Lower leg skin (tissue), 4 donors: ENCODE measurements at places on chromosomes 3 and 15. TPM values are rescaled to one million over a fixed set of nuclear protein-coding genes. Genes with fewer than 3 reads are reported as not detected.

GRCh38 chr15:78142332-78142731, 6.8 kb upstream of the IDH3A start:
- DNase-seq, result no peak

The MYO5C gene
- 6.4 TPM for total RNA-seq

DNA sequence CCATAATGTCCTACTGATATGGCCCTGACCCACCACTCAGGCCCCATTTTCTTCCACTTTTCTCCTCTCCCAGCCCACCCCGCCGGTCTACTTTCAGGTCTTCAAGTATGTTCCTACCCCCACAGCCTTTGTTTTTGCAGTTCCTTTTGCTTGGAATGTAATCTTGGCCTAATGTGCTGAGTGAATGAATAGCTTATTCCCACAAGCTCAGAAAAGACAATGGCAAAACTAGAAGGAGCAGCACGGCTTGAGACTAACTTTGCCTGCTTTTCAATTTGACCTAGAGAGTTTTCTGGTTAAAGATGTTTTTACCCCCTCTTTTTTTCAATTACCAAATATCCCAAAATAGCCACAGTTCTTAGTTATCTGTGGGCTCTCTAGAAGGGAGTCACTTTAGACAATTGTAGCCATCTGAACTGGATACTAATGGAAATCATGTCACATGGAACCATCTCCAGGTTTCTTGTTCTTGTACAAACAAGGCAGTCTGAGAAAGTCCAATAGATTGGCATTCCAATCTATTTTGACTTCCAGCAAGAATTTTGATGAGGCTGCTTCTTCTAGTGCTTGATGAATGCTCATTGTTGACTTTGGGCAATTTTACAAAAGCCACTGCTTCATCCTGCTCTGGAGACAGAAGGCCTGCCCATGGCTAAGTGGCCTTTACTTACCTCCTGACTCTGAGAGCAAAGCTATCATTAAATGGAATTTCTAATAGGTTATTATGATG, 16.3 kb upstream of the LMCD1 start:
- no peak for DNase-seq

DNA sequence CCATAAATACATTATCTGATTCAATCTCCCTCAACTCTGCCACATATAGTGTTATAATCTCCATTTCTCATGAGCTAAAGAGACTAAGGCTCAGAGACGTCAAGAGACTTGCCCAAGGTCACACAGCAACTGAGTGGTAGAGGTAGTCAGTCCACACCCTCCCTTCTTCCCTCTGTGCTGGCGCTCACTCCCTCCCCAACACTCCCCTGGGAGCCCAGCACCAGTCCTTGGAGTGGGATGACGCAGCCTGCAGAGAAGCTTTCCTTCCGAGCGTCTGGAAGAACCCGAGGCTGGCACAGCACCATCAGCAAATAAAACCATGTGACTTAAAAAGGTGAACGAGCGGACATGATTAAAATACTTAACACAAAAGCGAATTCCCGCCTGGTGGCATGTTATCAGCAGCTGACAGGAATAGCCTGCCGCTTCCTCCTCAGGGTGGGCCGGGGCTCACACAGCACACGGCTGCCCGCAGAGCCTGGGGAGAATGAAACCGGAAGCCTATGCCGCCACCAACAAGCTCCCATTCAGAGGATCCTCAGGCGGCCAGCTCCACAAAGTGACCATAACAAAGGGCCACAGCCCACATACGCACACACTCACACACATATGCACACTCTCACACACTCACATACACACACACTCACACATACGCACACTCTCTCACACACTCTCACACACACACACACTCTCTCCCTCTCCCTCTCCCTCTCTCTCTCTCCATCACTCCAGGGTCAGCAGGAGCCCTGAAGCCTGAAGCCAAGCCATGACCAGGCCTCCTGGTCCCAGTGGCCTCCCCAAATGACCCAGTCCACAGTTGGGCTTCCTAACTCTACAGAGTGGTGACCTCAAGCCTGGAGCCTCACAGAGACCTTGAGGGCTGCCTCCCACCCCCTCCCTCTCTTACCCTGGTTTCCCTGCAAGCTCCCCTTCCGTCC, 120.5 kb downstream of the XXYLT1 start:
- peak; percentile 88 for DNase-seq

The PRSS50 gene
- 0.52 TPM for total RNA-seq

DNA sequence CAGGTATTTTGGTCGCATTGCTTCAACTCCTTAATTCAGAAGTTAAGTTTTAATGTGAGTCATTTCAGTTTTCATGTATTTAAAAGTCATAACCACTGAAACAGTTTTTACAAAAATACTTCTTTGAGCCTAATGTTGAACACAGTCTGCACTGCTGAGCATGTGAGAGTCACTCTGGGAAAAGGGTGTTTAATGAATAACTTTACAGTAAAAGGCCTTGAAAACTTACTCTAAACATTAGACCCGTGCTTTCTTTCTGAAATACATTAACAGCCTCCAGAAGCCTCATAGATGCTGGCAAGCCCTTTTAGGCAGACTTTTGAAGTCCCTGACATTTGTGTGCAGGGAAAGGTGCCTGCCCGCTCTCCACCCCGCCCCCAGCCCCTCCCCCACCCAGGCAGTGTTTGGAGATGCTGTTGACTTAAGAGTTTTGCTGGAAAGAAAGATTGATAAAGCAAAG, 68.9 kb upstream of the NR2F2 start:
- DNase-seq, result no peak

The TMC3 gene
- not detected for total RNA-seq

- DNase-seq, result peak; percentile 75
Observed at GRCh38 chr15:89690276-89691218, at the start of the genes PEX11A and WDR93. TSS of gene PEX11A (minus strand) at chr15:89690754. CDS start at chr15:89690632, 122 bp downstream. TSS of gene WDR93 (plus strand) at chr15:89690811. CDS start at chr15:89701747, 10,936 bp downstream.

DNA sequence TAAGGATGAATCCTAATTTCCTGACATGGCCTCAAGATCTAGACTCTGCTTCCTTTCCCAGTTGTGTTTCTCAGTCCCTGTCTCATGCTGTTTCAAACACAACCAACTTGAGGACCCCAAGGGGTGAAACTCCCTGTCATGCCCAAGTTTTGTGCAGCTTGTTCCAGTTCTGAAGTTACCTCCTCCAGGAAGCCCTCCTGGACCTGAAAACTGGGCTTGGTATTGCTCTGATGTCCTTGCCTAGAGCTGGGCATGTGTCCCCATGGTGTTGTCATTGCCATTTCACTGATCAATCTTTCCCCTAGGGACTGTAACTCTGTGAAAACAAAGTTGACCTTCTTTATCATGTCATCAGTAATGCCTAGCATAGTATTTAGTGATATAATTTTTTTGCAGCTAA, 6.1 kb upstream of the LMOD3 start:
- no peak for DNase-seq

- no peak for DNase-seq
Observed at GRCh38 chr3:186810336-186810996, 4.2 kb upstream of the RFC4 start.
